ENCODE measurements at places on chromosomes 1 and 21. TPM values are rescaled to one million over a fixed set of nuclear protein-coding genes. Genes with fewer than 3 reads are reported as not detected.

- no peak for DNase-seq
Measured at GRCh38 chr1:59431566-59432294, 134.8 kb downstream of the FGGY start.

DNA sequence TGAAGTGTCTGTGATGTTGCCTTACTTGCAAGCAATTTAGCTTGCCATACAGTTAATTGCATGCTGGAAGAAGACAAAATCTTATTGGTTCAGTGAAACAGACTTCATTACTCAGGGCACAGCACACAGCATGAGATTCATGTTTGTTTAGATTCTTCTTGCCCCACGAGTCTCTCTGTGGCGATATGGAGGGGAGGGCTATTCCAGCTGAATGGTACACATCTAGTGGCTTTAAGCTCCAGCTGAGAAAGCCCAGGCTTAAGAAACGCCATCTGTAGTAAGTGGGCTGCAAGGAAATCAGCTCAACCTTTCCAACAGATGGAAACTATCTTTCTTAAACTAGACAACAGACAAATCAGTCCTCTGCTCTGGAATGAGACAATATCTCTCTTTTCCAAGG, 1022.0 kb downstream of the NCAM2 start:
- DNase-seq = no peak

- DNase-seq = no peak
Measured at GRCh38 chr1:200415789-200416593, 6.2 kb upstream of the ZNF281 start.

DNA sequence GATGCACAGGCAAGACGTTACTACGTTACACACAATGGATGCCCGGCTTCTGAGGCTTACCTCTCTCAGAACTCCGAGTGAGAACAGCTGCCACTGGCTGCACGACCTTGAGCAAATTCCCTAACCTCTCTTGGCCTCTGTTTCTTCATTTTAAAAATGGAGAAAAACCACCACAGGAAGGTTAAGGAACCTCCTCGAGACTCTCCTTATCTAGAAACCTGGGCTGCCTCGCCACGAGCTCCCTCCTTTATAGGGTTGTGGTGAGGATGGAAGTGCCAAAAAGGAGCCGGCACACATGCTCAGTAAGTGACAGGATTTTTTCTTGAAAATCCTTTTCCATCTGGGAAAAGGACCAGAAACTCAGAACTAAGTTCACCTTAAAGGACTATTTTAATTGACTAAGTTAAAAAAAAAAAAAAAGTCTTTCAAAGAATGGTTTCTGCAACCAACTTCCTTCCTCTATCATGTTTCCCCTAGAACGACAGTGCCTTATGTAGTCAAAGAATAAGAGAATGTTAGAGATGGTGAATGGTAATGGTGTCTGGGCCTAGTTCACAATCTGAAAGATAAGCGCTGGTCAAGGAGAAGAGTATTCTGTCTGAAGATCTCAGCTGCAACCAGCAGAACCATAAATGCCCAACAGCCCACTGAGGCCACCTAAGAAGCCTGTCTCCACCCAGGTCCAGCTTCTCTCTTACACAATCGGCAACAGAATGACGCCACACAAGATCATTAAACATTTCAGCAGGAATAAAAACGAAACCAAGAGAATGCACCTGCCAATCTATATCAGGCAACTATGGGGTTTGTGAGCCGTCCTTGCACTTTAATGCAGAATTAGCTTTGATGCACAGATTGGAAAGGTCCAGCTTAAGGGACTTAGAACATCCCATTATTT, 64.9 kb downstream of the SLC45A1 start:
- peak; percentile 43 for DNase-seq

- no peak for DNase-seq
Measured at GRCh38 chr1:150152772-150153456, 3.2 kb downstream of the PLEKHO1 start.

DNA sequence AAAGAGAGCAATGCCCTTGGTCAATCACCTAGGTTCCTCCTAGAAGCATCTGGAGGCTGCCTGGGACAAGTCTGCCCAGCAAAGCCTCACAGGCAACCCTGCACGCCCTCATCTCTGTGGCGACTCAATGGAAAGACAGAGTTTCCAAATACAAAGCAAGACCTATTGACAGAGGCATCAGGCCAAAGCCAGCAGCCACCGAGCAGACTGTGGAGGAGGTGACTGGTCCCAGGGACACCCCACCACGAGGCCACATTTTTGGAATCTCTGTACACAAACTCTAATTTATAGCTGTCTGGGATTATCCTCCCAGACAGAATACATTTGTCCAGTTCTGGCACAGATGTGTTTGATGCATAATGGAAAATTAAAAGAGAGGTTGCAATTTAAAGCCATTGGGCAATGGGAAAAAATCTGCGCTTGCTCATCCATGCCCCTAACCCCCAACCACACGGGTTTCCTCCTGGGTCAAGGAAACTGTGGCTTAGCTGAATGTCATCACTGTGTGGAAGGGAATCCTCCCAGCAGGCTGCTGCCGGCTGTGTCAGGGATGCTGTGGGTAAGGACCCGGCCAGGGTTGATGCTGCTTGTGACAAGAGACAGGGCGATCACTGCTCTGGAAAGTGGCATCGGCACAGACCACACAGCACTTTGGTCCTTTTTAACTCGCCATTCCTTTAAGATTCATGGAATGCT, 14.3 kb downstream of the TSPAN2 start:
- no peak for DNase-seq

DNA sequence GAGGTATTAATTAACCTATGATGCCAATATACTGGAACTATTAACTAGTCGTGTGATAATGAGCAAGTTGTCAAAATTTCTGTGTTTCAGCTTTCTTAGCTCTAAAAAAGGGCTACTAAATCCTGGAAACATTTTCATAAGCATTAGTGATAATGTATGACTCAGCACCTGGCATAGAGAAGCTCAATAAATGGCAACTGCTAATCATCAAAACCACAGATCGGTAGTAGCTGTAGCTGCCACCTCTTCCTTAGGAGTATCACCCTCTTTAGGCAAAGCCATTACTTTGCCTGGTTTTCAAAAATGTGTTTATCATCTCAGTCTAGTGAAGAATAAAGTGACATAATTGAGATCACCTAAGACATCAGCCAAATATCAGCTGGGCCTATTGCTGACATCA, 75.5 kb downstream of the TPR start:
- DNase-seq = no peak

- no peak for DNase-seq
Measured at GRCh38 chr1:147712605-147713004, 42.3 kb upstream of the ACP6 start.

- DNase-seq = no peak
Measured at GRCh38 chr1:82445827-82446226, 645.1 kb downstream of the ADGRL2 start.

- DNase-seq = no peak
Measured at GRCh38 chr1:92931691-92932090, 29.6 kb downstream of the DIPK1A start.

DNA sequence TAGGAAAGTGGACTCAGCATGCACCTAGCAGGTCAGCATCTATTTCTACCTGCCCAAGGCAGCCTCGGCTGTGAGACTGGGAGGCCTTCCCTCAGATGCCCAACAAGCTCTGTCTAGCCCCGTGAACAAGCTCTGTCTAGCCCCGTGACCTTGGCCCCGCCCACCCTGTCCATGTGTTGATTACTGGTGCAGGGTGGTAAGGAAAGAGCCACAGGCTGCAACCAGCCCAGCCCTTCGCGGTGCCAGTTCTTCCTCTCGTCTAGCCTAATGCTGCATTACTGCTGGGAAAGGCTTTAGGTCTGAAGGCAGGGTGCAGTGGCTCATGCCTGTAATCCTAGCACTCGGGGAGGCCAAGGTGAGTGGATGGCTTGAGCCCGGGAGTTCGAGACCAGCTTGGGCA, 2.2 kb downstream of the GPR153 start:
- no peak for DNase-seq

DNA sequence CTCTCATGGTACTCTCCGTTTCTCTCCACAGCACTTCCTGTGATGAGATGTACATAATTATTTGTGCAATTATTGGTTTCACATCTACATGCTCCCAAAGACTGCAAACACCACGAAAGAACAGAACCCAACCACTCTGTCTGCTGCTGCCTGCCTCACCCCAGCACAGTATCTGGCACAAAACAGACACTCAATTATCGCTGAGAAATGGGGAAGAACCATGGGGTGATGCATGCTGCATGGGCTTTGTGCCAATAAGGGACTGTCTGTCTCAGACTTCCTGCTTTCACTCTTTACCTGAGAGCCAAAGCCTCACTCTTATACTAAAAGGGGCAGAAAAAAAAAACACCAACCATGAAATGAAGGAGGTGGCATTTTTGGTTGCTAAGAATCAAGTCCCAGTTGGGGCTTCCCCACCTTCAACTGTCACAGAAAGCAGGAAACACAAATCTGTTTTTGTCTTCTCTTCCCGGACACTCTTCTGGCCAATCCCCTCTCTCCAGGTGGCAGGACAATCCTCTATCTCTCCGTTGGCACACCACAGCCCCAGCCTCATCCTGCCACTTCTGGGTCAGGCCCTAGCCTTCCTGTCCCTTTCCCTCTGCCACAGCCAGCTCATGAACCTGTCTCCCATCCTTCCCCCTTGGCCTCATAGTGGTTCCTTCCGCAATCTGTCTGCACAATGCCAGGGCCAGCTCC, 82.0 kb downstream of the TGFBR3 start:
- DNase-seq = peak; percentile 48

DNA sequence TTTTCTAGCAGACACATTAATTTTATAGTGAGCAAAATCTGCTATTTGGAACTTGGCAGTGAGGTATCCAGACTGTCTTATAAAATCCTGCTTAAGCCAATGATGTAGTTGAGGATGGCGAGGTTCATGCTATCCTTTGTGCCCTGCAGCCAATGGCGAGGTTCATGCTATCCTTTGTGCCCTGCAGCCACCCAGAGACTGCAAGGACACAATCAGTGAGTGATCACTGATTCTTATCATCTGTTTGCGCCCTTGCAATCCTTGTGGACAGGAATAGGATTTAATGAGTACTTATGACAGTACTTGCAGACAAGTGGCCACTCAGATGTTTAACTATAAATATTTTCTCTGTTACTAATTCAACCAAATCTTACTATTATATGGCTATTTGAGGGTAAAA, 112.6 kb downstream of the EIF4G3 start:
- DNase-seq = no peak

DNA sequence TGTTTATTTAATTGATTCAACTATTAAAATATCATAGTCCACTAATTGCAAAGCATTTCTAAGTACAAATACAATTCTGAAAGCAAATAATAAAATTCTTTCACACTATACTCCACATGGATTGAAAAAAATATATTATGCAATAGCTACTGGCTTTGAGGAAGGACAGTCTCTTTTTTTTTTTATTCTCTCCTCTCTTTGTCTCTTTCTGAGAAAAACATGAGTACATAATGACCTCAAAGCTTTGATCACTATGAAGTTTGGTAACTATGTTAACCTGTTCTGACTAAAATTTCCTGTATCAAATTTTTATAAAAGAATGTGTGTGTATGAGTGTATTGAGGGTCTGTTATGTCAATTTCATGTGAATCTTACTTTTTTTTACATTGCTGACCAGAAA, 96.2 kb downstream of the RGS2 start:
- no peak for DNase-seq

DNA sequence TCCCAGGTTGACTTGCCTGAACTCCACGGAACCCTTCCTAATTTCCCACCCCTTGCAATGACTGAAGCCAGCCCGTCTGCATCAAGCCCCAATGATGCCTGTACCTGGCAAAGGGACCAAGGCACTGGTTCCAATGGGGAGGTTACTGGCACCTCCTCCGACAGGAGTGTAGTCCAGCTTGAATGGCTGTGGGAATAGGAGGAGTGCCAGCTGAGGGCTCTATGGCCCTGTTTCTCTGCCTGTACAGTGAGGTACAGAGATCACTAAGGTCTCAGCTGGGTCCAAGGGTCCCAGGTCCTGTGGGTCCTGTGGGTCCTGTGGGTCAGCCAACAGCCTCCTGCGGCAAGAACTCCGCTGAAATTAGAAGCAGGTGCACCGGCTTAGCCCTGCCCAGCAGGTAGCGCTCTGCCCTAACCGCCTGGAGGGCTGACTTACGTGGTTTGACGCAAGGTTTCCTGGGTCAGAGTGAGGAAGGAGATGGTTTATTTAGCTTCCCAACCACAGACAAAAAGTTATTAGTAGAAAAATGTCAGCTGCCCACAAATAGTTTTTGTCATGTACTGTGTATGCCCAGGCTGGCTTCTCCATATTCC, 9.9 kb upstream of the SPRR4 start:
- no peak for DNase-seq

- no peak for DNase-seq
Measured at GRCh38 chr1:69258842-69259241, 308.9 kb upstream of the LRRC7 start.

GRCh38 chr1:2645143-2645542, 12.3 kb upstream of the MMEL1 start:
- no peak for DNase-seq

GRCh38 chr1:170696591-170697290, 32.8 kb downstream of the PRRX1 start:
- no peak for DNase-seq

DNA sequence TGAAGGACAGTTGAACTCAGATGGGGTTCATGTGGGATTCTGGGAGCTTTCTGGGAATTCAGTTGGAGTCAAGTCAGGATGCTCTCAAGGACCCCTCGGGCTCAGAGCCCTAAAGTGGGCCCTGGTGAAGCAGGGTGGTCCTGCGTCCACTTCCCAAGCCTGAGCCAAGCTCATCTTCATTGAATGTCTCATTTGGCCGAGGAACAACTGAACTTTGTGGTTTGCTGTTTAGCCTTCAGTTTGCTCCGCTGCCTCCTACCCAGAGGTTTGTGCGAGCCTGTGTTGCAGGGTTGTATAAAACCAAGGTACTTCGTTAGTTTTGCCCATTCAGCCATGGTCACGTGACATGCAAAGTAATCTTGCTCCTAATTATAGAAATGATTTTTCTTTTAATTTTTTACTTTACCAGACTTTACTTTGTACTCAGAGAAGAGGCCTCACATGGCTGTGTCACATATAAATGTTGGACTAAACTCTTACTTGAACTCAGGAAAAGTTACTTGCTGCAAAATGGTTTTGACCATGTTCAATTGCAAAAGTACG, 49.7 kb downstream of the B3GALT5 start:
- DNase-seq = no peak

DNA sequence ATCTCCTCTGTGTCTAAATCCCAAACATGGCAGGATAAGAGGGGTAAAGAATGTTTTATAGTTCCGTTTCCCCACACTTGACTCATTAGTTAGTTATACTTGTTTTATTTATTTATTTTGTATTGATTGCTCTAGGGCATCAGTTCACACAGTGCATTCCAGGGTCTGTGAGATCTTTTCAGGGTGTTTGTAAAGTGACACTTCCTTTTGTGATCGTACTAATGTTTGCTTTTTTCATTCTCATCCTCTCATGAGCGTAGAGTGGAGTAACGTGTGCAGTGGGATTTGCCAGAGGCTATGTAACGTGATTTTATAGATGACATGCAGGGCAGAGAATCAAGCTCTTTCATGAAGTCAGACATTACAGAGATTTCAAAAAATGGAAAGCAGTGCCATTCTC, 103.2 kb downstream of the SCCPDH start:
- DNase-seq = no peak

Gene BCL2L15
- total RNA-seq = 1.3 TPM

Gene PIK3CD
- 223 TPM for total RNA-seq

Gene FCER1G
- total RNA-seq = 1.7 TPM

Gene TNNT2
- total RNA-seq = not detected

Gene SV2A
- 0.10 TPM for total RNA-seq

Gene TMEM125
- total RNA-seq = not detected

Gene ADAM30
- not detected for total RNA-seq

Gene SLC45A3
- total RNA-seq = 5.0 TPM

All from B cell (primary cell).